ENCODE measurements at places on chromosomes 1 and 21.

GRCh38 chr1:245001252-245001651 lies 136.9 kb upstream of the HNRNPU start:
- DNase-seq = no peak

DNA sequence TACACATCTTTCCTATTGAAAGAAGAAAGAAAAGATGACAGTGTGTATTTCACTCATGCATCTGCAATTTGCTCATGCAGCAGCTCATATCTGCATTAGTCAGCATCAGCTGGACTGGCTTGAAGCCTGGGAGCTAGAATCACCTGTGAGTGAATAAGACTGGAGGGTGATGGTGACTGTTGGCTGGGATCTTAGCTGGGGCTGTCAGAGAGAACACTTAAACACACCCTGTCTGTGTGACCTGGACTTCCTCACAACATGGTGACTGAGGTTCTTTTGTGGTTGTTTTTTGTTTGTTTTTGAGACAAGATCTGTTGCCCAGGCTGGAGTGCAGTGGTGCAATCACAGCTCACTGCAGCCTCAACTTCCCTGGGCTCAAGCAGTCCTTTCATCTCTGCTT lies 24.9 kb downstream of the KLHDC7A start:
- DNase-seq = no peak

DNA sequence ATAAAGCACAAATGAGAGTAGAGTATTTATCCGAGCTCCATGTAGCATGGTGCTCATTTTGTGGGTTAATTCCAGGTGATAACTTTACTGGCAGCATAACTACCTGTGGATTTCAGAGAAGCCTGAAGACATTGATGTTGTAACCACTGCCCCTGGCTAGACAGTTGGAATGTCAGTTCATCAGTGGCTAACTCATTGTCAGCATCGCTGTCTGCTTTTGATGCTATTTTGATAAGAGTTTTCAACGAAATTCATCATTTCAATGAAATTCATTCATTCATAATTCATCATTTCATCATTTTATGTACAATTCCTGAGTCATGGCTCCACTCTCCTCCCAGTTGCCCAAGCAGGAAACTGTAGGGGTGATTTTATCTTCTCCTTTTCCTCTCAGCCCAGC lies 34.4 kb downstream of the HSD3B1 start:
- no peak for DNase-seq

- no peak for DNase-seq
Observed at GRCh38 chr1:11761988-11762406, at the start of gene C1orf167. Gene C1orf167 (plus strand): TSS chr1:11762193. CDS start chr1:11764401, 2,208 bp downstream.

- DNase-seq = no peak
Observed at GRCh38 chr1:225871359-225872074, 10.7 kb downstream of the TMEM63A start.

DNA sequence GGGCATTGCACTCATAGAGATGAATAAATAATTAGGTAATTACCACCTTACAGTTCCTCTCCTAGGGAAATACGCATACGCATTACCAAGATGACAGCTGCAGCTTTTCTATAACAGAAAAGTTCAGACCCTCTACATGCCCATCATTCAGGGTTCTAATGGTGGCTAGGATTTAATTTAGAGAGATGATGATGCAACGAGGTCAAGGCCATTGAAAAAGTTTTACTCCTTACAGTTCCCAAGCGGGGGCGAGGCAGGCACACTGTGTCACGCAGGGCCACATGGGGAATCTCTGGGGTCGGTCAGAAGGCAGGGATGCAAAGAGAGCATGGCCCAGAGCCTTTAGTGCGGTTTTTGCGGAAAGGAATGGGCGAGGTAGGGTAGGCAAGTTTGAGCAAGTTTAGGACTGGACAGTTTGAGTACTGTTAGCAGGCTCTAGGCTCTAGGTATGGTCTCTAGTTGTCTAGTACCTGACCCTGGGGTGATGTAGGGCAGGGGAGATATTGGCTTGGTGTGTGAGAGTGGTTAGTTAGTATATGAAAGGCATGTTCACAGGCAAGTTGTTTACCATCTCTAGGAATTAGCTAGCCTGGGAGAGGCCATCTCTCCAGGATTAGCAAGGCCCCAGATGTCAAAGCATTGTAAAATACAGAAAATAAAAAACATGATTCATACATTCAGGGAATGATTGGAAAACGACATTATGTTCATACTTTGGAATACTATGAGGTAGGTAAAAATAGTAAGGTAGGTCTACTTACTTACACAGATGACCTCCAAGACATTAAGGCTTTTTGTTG lies 29.6 kb upstream of the ID3 start:
- DNase-seq = no peak

DNA sequence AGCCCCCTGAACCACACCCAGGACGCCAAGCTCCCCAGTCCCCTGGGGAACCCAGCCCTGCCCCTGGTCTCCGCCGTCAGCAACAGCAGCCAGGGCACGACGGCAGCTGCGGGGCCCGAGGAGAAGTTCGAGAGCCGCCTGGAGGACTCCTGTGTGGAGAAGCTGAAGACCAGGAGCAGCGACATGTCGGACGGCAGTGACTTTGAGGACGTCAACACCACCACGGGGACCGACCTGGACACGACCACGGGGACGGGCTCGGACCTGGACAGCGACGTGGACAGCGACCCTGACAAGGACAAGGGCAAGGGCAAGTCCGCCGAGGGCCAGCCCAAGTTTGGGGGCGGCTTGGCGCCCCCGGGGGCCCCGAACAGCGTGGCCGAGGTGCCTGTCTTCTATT lies 42.7 kb upstream of the ARHGEF16 start:
- DNase-seq = no peak

GRCh38 chr1:90340606-90341005 lies 345.7 kb downstream of the ZNF326 start:
- DNase-seq = no peak

- no peak for DNase-seq
Observed at GRCh38 chr1:22853651-22854185, 118.9 kb downstream of the LACTBL1 start.

DNA sequence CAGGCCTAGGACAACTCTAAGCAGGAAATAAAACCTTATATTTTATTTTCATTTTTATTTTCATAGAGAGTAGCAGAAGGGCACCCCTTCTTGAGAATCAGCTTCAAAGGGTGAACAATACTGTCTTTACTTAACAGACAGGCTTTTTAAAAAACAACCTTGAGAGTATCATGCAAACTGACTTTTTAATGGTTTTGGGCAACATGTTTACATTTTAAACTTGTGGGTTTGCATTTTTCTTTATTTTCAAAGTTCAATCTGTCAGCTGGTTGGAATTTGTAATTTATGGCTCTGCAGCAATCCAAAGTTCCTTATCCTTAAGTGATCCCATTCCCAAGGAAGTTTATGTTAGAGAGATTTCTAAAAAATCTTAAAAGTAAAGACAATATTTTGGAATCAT lies 392.3 kb upstream of the ADAMTS5 start:
- DNase-seq = no peak

- DNase-seq = no peak
Observed at GRCh38 chr1:65112811-65113210, 35.2 kb upstream of the AK4 start.

- no peak for DNase-seq
Observed at GRCh38 chr1:150775276-150775675, 9.7 kb upstream of the CTSS start.

GRCh38 chr1:59556802-59557548 lies 257.8 kb upstream of the HOOK1 start:
- no peak for DNase-seq

Measured in B cell (primary cell).